ENCODE measurements at places on chromosomes 6 and 20.

DNA sequence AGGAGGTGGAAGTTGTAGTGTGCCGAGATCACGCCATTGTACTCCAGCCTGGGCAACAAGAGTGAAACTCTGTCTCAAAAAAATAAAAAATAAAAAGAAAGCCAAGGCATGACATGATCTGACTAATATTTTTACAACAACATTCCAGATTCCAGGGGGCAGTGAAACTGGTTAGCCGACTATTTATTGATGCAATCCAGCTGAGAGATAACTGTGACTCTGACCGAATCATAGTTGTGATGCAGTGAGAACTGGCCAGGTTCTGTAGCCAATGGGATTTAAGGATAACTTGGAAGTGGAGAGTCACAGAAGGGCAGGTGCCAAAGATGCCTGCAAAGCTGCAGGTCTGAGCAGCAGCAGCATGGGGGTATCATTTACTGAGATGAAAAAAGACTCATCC, 82.9 kb upstream of the TSHZ2 start:
- H3K27me3 ChIP-seq = peaks cover 10% of the 10 kb centered on the region
- DNase-seq = no peak
- H3K4me1 ChIP-seq = no peaks in the 10 kb centered on the region
- H3K36me3 ChIP-seq = peaks cover 2% of the 10 kb centered on the region
- H3K27ac ChIP-seq = no peak overlapping the region
- H3K4me3 ChIP-seq = no peak overlapping the region

DNA sequence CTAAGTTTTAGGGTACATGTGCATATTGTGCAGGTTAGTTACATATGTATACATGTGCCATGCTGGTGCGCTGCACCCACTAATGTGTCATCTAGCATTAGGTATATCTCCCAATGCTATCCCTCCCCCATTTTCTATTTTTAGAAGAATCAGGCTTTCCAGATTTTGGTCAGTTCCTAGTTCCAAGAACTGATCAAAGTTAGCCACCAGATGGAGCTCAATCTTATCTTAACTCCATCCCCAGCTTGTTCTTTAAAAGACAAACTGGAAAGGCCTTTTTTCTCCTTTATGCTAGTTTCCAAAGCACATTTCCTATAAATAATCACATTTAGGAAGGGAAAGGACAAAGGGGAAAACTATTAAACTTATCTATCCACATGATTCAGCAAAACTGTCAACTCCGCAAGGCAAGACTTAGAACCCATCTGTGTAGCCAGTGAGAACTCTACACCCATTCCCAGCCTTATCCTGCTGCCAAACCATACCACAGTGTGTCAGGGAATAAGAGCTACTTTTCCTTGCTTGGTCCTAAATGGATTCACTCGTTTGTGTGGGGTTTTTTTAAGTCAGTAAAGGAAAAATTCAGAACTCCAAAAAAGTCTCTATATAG, 22.8 kb upstream of the KHDC1 start:
- no peaks in the 10 kb centered on the region for H3K4me1 ChIP-seq
- no peak overlapping the region for H3K4me3 ChIP-seq
- H3K36me3 ChIP-seq = no peaks in the 10 kb centered on the region
- H3K27me3 ChIP-seq = no peaks in the 10 kb centered on the region
- H3K27ac ChIP-seq = no peak overlapping the region

DNA sequence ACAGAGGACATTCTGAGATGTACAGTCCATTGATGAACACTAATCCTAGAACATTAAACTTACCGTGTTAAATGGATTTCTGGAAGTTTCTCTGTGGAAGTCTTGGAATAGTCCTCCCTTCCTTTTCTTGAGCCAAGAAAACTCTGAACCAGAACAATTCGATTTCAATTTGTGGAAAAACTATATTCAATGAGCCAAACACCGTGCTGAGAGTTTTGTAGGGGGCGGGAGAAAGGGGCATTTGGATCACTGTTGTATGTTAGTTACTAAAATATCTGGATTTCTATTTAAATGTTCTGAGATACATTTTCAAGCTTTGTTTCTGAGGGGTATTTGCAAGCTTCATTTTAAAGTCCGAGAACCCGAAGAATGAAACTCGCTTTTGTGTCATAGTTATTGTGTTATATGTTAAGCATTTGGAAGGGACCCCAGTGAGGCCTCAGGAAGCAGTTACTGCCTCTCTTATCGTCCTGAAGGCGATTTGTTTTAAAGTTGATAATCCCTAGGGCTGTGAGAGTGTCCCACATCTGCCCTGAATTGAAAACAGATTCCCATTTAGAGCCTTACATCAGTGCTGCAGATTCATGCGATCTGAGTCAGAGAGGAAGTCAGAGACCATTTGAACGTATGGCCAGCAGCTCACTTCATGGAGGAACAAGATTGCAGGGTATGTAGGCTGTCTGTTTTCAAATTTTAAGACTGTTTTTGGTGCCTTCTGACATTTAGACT, 70.8 kb upstream of the SASH1 start:
- no peak overlapping the region for H3K27ac ChIP-seq
- no peaks in the 10 kb centered on the region for H3K36me3 ChIP-seq
- H3K27me3 ChIP-seq = peaks cover 4% of the 10 kb centered on the region

GRCh38 chr6:26187981-26188635, 100.9 kb downstream of the HFE start:
- peaks cover 21% of the 10 kb centered on the region for H3K4me1 ChIP-seq
- no peak for DNase-seq
- H3K27ac ChIP-seq = peak overlapping the region; percentile 95
- H3K4me3 ChIP-seq = peak overlapping the region; percentile 89
- no peaks in the 10 kb centered on the region for H3K27me3 ChIP-seq
- H3K36me3 ChIP-seq = no peaks in the 10 kb centered on the region

DNA sequence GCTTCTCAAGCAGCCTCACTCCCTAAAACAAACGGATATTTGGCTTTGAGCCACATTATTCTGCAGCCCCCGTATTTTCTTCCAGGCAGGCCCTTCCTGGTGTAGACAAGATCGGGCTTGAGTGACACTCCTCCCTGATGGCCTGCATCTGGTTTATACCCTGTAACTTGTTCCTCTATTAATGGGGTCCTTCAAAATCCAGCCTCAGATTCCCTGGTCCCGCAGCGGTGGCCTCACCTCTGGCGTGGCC, 375 bp upstream of the TMEM14C start:
- H3K4me3 ChIP-seq = peak overlapping the region; percentile 95
- peak overlapping the region; percentile 80 for H3K27ac ChIP-seq
- no peaks in the 10 kb centered on the region for H3K27me3 ChIP-seq
- H3K4me1 ChIP-seq = peaks cover 23% of the 10 kb centered on the region

DNA sequence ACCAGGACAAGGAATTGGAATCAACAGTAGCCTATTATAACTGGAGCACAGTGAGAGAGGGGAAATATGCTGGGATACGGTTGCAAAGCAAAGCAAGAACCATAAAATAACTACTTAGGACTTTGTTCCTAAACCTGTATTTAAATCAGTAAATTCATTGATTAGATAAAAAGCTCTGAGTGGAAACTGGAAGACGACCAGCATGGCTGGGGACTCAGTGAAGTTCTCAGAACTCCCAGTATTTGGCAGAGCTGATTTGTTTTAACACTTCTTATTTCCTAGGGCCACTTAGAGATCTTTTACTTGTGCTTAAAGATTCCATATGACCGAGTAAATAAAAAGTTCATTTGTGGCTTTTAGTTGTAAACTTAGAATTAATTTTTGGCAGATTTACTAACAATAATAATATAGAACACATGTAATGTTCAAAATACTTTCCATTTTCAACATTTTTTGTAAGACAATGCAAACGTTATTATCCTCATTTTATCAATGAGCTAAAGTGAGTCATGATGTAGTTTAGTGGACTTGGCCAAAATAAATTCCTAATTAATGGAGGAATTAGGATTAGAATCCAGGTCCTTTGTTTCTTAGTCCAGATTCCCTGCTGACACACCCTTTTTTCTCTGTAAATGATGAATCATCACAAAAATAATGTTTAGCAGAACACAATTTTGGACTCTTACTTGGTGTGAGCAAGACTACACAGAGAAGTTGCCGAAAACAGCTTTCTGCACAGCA, 392.9 kb downstream of the GJA1 start:
- no peaks in the 10 kb centered on the region for H3K36me3 ChIP-seq
- no peak overlapping the region for H3K27ac ChIP-seq
- H3K27me3 ChIP-seq = no peaks in the 10 kb centered on the region
- H3K4me1 ChIP-seq = no peaks in the 10 kb centered on the region

- H3K4me3 ChIP-seq = no peak overlapping the region
- peaks cover 15% of the 10 kb centered on the region for H3K4me1 ChIP-seq
- peaks cover 1% of the 10 kb centered on the region for H3K36me3 ChIP-seq
- no peak overlapping the region for H3K27ac ChIP-seq
- H3K27me3 ChIP-seq = no peaks in the 10 kb centered on the region
These were observed 8.0 kb downstream of the TGM2 start for GRCh38 chr20:38156888-38157634.

- H3K4me1 ChIP-seq = no peaks in the 10 kb centered on the region
- no peak overlapping the region for H3K4me3 ChIP-seq
- peaks cover 10% of the 10 kb centered on the region for H3K27me3 ChIP-seq
- H3K27ac ChIP-seq = no peak overlapping the region
- DNase-seq = no peak
These were observed 57.6 kb upstream of the UNC93A start for GRCh38 chr6:167233490-167233889.

DNA sequence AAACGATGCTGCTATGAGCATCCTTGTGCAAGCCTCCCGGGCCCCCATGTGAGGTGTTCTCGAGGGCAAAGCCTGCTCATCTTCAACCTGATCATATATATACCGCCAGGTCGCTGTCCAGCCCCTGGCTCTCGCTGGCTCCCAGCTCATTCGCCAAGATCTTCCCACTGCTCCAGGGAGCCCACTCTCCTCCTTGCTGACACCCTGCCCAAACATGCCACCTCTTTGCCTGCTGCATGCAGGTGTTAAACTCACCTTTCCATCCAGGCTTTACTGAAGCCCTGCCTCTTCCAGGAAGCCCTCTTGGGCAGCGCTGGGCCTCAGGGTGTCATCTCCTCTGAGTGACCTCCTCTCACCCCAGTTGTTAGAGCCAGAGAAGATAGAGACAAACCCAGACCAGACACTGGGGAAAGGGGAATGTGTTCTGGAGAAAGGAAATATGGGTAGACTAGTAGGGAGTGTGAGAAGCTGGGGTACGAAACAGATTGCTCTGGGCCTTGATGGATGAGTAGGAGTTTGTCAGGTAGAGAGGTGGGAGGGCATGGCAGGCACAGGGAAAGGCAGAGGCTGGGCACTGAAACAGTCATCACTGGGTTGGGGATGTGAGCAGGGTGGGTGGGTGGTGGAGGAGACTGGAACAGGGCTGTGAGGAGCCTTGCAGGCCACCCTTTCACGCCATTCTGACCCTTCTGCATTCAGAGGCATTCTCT, 1.2 kb upstream of the DLGAP4 start:
- no peaks in the 10 kb centered on the region for H3K36me3 ChIP-seq
- peak overlapping the region; percentile 37 for H3K4me3 ChIP-seq
- peaks cover 39% of the 10 kb centered on the region for H3K27me3 ChIP-seq
- no peak overlapping the region for H3K27ac ChIP-seq

GRCh38 chr20:24766143-24766527, 182.9 kb upstream of the CST7 start:
- H3K27ac ChIP-seq = no peak overlapping the region
- H3K4me3 ChIP-seq = no peak overlapping the region
- no peak for DNase-seq
- H3K27me3 ChIP-seq = peaks cover 3% of the 10 kb centered on the region
- no peaks in the 10 kb centered on the region for H3K36me3 ChIP-seq

DNA sequence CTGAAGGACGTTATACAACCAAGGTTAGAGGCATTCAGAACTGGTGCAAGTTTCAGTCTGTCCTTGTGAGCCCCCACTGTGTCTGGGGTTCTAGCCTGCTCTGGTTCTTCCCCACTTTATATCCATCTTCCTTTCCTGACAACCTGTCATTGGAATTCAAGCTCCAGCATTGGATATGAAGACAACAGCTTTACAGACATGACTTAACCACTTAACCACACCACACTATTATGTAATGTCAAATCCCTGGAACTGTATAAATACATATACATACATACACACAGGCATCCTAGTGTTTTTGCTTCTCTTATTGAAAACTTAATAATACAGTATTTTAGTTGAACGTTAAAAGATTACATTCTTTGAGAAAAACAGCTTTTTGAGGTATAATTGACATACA, 217.9 kb upstream of the SGK1 start:
- no peaks in the 10 kb centered on the region for H3K27me3 ChIP-seq
- no peak overlapping the region for H3K27ac ChIP-seq
- no peak for DNase-seq
- H3K4me1 ChIP-seq = no peaks in the 10 kb centered on the region
- H3K4me3 ChIP-seq = no peak overlapping the region

DNA sequence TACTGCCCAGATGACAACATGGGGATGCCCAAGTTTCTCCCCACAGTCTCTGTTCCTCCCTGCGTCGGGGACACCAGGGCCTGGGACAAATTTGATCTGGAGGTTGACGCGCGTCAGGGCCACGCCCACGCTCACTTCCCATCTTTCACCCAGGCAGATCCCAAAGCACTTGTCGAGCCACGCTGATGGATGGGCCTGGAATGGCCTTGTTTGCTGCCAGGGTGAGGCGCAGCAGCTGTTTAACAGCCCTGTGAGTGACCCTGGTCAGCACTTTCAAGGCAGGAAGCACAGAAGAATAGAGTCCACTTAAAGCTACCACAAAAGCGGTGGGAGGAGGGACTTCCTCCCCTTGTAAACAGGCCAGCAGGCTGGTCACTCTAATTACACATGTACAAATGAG, 324.7 kb upstream of the JARID2 start:
- DNase-seq = no peak
- peaks cover 5% of the 10 kb centered on the region for H3K4me1 ChIP-seq
- no peak overlapping the region for H3K4me3 ChIP-seq
- no peaks in the 10 kb centered on the region for H3K36me3 ChIP-seq

DNA sequence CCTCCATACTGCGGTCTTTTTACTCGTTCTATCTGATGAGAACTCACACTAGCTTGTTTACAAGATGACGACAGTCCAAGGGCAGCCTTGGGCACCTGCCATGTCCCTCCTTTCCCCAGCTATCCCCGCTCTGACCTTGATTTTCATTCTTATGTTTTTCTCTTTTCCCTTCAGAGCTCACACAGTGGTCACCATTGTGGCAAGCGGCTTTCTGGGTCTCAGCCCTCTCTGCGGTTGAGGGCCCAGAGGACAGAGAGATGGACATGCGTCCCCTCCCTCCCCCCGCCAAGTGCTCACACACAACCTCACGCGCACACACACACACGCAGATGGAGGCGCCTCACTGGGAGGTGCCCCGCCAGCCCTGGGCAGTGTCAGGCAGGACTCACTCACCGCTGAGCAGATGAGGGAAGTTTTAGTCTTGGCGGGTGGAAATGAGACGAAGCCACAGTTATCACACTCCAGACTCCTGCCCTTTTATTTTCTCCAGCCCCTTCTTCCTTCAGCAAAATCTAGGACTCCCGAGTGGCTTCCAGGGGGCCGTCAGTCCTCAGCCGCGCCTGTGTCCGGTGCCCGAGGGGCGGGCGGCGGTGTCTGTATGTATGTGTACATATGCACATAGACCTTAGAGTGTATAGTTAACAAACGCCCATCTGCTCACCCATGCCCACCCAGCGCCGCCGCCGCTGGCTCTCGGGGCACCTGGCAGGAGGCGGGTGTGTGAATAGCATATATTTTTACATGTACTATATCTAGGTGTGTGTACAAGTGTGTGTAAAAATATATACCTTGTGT, 13.8 kb upstream of the MYL9 start:
- peaks cover 5% of the 10 kb centered on the region for H3K4me1 ChIP-seq

Measured in memory B cell (primary cell).